ENCODE measurements at places on chromosomes 3 and 15.

DNA sequence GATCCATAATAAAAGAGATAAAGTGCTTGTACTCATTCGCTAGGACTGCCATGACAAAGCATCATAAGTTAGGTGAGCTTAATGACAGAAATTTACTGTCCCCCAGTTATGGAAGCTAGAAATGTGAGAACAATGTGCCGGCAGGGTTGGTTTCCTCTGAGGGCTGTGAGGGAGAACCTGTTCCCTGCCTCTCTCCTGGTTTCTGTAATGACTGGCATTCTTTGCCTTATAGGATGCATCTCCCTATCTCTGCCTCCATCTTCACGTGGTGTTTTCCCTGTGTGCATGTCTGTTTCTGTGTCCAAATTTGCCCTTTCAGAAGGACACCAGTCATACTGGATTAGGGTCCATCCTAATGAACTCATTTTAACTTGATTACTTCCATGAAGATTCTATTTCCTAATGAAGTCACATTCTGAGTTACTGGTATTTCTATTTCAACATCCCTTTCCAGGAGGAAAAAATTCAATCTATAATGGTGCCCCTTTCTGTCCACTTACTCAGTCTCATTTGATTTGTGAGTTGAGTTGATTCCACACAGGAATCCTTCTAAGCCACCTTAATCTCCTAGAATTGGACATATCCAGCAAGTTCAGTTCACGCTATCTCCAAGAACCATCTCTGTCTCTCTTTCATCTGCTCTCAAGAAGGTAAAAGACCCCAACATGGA lies 71.2 kb upstream of the LIPC start:
- no peak for DNase-seq

GRCh38 chr3:13064159-13064868 lies 8.9 kb downstream of the IQSEC1 start:
- DNase-seq, result no peak

DNA sequence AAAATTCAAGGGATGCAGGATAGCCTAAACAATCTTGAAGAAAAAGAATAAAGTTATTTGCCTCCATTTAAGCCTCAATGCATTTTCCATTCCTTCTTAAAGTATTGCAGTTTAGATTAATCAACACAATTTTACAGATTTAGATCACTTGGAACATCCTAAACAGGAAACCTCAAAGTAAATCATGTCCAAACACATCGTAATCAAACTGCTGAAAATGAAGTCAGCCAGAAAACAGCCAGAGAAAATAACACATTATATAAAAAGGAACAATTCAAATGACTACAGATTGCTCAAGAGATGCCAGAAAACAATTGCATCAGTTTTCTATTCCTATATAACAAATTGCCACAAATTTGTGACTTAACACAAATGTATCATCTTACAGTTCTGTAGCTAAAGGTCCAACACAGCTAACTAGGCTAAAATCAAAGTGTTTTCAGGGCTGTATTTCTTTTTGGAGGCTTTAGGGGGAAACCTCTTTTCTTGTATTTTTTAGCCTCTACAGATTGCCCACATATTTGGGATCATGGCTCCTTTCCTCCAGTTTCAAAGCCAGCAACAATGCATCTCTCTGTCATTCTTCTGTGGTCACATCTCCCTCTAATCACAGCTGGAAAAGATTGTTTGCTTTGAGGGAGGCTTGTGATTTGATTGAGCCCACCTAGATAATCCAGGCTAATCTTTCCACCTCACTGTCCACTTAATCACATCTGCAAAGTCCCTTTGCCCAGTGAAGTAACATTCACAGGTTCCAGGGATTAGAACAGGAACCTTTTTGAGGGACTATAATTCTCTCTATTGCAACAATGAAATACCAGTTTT lies 543.3 kb upstream of the UBE2E2 start:
- DNase-seq, result no peak

- DNase-seq, result no peak
Measured at GRCh38 chr15:38490242-38490922, 36.5 kb downstream of the FAM98B start.

- no peak for DNase-seq
Measured at GRCh38 chr15:41462084-41462795, 31.4 kb upstream of the ITPKA start.

DNA sequence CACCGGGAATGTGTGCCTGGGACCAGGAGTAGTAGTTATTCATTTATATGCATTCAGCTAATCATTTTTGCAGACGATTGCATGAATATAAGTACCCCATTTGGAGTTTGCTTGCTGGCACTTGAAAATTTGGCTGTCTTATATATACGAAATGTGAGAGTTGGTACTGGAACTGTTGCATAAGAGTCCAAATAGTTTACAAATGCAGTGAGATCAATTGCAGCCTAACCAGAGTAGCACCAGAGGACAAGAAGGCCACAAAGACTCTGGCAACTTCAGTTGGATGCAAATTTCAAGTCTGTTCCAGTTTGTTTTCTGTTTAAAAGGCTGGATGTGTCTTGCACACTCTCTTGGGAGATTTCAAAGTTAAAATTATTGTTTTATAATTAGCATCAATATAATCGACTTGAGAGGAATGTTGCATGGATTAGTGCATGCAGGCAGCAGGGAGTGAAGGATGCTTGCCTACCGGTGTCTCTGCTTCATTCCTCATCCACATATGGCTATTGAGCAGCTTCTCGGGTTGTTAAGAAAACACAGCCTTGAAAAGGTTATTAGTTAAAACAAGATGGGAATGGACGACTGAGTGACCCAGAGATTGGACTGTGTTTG lies 213.0 kb downstream of the PTPRG start:
- no peak for DNase-seq

- no peak for DNase-seq
Measured at GRCh38 chr15:25512957-25513356, 74.1 kb upstream of the UBE3A start.

All from posterior vena cava (tissue), 2 donors.